ENCODE measurements at places on chromosomes 6 and 20.

DNA sequence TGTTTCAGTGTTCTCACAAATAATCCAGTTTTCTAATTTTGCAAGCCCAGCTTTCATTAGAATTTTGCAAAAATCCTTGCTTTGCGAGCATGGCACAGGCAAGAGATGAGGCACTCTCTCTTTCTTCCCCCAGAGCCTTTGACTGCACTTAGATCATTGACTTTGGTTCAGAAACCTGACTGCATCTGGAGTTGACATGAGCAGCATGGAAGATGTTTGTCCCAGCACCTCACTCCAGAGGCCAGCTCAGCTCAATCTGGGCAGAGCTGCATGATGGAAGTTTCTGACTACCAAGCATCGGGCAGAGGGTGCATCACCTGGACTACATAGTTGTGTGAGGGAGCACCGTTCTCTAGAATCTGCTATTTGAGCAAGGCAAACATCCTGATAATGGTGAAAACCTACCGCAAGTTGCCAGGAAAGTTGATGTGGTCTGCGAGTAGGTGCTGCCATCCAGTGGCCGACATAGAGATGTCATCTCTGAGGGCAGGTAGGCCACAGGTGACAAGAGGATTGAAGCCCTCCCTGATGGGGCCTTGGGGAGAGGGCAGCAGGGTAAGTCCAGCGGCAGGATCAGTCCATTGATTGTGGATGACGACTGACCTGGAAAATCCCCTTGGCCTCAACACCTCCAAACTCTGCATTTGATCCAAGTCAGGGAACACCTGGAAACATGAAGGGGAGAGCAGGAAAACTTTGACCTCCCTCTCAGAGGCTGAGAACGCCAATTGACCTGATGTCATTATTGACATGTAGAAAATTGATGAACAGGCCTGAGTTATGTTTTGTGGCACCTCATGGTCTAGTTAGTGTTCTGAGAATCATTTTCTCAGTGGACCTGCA, 3.8 kb upstream of the LPA start:
- DNase-seq, result no peak

GRCh38 chr20:37939701-37940560, 37.0 kb downstream of the VSTM2L start:
- no peak for DNase-seq

DNA sequence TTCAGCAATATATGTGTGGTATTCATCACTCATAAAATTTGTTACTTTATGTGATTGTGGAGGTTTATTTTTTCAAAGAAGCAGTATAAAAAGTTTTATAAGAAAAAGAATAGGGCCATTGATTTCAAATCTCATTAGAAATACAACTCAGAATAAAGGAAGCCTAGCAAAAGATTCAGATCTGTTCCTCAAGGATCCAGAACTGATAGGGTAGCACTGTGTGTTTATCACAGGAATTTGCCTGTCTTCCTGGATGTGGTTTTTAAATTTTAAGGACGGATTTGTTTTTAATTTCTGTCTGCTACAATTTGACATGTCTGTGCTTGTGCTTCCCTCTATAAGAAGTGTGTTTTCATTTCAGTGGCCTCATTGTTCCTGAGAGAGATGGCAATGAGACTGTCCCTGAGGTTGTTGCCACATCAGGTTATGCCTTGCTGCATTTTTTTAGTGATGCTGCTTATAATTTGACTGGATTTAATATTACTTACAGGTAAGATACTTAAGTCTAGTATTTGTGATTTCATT, 74.6 kb downstream of the ATRN start:
- no peak for DNase-seq

GRCh38 chr6:135575629-135576028, 78.1 kb upstream of the AHI1 start:
- DNase-seq, result no peak

DNA sequence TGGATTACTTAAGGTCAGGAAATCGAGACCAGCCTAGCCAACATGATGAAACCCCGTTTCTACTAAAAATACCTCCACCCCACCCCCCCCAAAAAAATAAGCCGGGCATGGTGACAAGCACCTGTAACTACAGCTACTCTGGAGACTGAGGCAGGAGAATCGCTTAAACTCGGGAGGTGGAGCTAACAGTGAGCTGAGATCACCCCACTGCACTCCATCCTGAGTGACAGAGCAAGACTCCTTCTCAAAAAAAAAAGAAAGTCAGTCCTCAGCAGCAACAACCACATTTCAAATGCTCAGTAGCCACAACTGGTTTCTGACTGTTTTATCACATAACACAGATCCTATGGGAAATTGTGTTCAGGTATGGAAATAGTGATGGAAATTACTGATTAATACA, 135.3 kb downstream of the HFE start:
- DNase-seq, result no peak

DNA sequence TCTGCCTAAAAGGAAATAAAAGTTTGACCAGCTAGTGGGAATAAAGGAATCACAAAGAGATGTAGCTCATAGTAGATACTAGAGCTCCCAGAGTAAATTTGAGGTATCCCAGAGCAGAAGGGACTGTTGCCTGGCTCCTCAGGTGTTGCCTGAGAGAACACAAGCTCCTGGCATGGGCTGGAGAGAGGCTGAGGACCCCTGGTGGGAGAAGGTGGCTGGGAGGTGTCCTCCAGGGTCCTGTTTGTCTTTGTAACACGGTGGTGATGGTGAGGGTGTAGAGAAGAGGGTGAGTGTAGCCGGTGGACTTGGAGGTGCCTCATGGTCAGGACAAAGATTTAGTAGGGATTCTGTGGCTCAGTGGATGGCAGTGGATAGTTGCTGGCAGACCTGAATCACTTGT, 28.1 kb upstream of the NNAT start:
- DNase-seq, result no peak

DNA sequence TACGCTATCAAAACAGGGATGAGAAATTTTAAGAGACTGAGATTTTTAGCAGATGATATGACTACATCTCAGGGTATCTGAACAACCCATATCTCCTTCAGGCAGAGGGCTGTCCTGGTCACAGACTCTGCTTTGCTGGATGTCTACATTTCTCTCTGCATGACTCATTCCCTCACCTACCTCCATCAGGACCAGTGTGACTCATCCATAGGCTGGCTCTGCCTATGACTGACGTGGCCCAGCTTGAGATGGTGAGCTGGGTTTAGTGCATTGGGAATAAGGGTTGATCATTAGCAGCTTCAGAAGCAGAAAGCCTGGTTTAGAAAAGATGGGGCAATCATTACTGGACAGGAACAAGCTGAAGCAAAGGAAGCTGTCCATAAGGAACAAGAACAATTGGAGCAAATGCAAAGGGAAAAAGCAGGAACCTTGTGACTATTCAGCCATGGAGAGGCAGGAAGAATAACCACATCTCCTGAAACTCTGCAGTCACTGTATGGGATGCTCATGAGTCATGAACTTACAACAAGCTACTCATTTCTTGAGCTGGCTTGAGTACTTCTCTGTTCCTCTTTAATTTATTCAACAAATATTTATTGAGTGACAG, 86.4 kb upstream of the CBLN4 start:
- no peak for DNase-seq

GRCh38 chr20:25011261-25011660, 18.7 kb upstream of the APMAP start:
- no peak for DNase-seq

- no peak for DNase-seq
Measured at GRCh38 chr6:133540361-133540760, 299.2 kb downstream of the EYA4 start.

DNA sequence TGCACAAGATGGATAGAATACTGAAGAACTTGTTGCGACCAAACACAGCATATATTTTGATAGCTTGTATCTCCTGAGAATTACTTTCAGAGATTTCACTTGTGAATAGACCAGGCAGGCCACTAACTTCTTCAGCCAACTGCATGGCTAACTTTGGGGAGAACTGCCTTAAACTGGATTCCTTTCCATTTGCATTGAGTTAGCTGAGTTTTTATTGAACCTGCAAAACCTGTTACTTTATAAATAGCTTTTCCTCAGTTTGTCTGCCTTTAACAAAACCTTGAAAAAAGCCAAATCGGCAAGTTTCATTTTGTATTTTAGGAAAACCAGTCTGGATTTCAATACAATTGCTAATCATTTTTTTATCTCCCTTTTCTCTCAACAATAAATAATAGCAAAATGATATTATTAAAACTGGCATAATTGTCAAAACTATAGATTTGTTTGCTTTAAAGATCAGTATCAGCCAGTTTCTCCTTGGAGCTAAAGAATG, 72.6 kb upstream of the SCGN start:
- DNase-seq, result no peak

- no peak for DNase-seq
Measured at GRCh38 chr20:19695081-19695480, 63.0 kb upstream of the RIN2 start.

GRCh38 chr20:38290829-38291814, 12.8 kb upstream of the BPI start:
- no peak for DNase-seq

DNA sequence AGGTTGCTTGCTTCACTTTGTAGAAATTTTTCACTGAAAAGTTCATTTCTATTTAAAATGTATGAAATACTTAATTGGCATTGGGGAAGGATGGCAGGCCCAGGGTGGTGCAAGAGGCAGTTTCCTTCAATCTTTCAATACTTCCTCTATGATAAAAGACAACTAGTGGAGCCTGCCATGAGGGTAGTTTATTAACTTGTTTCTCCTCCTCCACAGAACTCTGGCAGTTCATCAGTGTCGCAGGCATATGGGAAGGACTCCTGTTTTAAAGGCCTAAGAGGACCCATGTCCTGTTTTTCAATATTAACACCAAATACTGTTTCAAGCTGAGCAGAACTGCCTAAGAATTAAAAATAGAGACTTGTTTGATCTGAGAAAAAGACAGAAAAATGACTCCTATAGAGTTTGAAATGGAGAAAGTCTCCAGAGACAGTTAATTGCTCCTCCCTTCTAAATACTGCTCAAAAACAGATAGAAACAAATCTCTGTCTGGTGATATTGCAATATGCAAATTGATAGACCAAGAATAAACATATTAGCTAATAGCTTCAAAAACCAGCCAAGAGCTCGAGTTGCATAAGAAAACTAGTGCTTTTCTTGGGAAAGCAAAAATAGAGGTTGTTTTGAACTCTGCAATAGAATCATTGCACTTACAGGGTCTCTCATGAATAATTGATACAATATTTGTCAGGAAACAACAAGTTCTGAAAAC, 665.7 kb upstream of the SLC35B3 start:
- no peak for DNase-seq

DNA sequence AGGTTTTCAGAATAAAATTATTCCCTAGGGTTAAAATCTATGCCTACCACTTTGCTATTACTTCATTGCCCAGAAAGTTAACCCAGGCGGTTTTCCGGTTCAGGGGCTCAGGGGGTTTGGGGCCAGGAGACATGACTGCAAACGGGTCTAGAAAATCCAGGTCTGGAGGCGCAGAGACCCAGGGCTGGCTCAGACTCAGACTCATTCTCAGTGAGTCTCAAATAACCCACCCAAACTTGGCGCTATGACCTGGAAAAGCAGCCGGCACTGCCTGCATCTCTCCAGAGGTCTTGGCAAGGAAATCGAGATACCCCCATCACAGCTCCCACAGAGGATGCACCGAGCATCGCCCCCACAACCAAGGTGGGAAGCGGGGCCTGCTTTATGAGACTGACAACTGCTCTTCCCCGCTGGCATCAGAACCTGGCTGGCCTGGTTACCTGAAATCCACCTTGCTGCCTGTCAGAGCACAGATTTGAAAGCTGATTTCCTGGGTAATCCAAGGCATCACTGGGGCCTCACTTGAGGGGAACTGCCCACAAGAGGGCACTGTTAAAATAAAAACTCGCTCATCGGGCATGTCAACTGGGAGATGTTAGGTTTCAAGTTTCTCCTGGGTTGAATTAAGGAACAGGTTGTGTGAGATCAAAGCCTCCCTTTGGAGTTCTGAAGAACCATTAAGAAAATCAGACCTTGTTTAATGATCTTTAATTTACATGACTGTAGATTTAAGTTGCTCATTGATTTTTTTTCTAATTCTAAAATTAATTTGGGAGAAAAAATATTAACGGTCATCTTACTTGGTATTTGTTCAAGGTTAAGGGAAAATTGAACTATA, 55.1 kb downstream of the KIF16B start:
- DNase-seq, result no peak

DNA sequence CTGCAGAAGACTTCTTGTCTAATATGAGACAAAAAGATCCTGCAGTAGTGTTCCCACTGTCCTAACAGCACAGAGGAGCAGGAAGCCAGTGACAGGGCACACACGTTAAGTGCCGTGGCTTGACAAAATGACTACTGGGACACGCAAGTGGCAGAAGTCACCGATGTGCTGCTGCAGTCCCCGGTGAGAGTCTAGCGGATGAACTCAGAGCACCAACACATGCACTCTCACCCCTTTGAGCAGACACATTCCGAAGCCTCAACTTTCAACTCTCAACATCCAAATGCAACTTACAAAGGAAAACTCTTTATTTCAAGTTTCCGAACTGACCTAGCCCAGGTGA, 898 bp downstream of the LAMA4 start:
- no peak for DNase-seq

DNA sequence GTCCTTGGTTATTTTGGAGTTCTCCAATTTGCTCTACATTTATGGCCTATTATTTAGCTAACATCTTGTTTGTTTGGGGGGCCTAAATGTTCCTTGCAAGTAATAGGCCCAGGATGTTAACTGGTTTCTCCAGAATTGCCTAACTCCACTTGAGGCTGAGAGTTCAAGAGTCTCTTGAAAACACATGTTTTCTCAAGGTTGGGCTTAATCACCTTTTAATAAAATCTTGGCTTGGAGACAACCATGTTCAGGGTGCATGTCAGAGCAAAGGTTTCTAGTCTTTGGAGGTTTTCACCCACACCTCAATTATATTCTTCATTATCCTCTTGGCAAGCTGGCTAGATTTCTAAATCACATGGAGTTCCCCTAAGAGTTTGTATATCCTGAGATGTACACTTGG, 54.2 kb downstream of the KLHL31 start:
- DNase-seq, result no peak

DNA sequence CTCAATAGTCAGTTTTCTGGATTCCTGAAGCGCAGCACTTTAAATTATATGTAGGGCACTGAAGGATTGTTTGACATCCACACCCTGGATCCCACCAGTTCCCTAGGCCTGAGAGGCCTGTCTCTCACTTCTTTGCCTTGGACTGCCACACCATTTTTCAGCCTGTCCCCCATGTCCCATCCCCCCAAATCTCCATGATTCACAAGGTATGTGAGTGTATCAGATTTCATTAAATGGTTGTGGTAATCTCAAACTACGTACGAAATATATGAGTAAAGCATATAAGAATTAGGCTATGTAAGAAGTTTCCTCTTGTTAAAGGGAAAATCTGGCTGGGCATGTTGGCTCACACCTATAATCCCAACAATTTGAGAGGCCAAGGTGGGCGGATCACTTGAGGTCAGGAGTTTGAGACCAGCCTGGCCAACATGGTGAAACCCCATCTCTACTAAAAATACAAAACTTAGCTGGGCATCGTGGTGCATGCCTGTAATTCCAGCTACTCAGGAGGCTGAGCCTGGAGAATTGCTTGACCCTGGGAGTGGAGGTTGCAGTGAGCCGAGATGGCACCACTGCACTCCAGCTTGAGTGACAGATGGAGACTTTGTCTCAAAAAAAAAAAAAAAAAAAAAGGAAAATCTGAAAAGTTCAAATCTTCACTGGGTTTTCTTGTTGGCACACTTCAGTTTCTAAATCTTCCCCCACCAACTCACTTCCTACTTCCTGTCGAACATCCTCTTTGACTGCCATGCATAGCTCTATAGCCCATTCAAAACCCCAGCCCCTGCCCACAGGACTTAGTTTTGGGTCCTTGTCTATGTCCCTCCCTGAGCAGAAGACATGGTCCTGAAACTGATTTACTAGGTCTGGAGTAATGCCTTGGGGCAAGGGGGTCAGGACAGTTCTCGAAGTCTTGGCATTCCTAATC, 97.3 kb upstream of the SHLD1 start:
- no peak for DNase-seq

GRCh38 chr20:11716239-11716944, 201.3 kb upstream of the BTBD3 start:
- DNase-seq, result no peak
